RWPE1 (cell line): ENCODE measurements at places on chromosomes 3 and 15.

DNA sequence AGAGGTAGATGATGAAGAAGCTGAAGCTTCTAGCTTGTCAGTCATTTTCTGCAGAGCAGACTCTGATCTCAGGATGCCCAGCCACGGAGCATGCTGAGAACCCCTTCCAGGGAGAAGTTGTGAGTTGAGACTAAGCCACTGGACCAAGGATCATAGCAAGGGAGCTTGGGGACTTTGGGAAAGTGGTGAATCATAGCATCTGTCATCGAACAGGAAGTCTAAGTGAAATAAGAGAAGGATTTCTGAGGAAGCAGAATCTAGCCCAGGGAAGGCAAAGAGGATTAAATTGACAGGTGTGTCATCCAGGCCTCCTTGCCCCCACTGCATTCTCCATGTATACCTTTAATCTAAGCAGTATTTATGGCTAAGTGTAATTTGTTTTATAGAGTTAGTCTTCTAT lies 71.8 kb upstream of the TMEM108 start:
- DNase-seq, result no peak

DNA sequence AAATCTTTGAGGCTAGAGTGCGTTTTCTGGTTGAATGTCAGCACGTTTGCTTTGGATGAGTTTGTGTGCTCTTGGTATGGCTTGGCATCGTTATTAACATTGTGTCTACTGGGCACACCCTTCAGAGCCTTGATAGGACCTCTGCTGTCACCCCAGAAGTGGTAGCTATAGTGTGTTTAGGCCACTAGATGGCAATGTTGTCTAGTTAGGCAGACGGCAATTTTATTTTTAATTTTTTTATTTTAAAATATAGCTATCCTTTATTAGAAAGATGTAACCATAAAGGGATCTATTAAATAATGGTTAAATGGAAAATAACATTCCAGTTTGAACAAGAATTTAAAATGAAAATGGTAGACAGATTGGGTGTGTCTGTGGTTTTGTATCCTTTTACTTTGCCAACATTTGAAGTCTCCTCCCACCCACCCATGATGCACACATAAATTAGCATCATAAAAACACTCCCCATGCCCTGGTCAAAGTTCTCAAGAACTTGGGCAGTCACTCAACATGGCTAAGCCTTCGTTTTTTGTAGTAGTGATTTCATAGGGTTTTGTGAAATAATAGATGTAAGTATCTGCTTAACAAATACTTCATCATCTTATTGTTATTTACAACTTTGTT lies 200.7 kb downstream of the KCNH8 start:
- peak; percentile 3 for DNase-seq

DNA sequence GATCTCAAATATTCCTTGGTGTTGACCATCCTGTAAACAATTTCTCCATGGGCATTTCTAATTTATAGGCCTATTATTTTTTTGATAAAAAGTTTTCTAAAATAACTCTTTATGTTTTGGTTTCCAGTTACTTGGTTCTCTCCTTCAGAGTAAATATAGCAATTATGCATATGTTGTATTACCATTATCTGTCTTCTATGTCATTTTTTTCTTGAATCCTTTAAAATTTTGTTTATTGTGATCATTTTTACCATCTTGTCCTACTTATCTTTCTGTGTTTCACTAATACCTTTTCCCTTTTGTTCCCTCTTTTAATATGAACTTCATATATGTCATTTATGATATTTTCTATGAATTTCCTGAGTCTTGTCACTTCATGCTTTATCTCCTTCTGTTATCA lies 341.1 kb downstream of the PDCD6IP start:
- no peak for DNase-seq

DNA sequence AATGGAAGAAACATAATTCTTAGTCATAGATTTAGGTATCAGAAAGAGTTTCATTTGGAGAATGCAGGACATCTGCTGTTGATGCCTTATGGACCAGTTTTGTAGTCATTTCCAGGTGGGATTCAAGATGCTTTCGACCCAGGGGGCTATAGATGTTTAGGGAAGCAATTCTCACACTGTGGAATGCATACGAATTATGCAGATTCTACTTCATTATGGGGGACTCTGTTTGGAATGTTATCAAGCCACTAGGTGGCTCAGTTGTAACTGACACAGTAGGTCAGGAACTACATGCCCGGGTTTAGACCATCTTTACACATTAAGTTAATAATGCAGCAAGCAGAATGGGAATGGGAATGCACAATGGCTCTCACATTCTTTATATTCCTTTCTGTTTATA lies 1359.8 kb downstream of the ZPLD1 start:
- DNase-seq, result no peak

DNA sequence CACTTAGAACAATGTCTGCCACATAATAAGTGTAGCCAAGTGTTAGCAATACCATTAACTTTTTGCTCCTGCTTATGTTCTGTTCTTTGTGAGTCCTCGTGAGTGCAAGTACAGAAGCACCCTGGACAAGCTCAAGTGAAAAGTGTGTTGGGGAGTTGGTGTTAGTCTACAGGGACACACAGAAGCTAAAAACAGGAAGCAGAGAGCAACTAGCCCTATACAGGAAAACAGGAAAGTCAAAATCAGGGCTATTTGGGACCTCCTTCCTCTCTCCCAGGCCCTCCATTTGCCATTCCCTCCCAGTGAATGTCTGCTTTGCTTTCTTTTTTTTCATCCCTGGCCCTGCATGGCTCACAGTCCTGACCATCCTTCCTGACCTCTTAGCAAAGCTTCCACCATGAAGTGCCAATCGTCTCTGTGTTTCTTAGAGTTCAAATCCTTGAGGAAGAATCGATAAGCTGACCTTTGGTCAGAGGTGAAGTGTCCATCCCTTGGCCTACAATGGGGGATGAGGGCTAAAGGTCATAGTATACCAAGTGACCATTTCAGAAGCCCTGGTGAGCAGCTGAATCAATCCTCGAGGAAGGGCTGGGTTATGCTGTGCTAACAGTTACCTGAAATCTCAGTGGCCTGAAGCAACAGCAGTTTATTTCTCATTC lies 328.2 kb downstream of the SHQ1 start:
- DNase-seq, result no peak

GRCh38 chr3:156732715-156733421 lies 58.5 kb downstream of the TIPARP start:
- DNase-seq, result no peak

DNA sequence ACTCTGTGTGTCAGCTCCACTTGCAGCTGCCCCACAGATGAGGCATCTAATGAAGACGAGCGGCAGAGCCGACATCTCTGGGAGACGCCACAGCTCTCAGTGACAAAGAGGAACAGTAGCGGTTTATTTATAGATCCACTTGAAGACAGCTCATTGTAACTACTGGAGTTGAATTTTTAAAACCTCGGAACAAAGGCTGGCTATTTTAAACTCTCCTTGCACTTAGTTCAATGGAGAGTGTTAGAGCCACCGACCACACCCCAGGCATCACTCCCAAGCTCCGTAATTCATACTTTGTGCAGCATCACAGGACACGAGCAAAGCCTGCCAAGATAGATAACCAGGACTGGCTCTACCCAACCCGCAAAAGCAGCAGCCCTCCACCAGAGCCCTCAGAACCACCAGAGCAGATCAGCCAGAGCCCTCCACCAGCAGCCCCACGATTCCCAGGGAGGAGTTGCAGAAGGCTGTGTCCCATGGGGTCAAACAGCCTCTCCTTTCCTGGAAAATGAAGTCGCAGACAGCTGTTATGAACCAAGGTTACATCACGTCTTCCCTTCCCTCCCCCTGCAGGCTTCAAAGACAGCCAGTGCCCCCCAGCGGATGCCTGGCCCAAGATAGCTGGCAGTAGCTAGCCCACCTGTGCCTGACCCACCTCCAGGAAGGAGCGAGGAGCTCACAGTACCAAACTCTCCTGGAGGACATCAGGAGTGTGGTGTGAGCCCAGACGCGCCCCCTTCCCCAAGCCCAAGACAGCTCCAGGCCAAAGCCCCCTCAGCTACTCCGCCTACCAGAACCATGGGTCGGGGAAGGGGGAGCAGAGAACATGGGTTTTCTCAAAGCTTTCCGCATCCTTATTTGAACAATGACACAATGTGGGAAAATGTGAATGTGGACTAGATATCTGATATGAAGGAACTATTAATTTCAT lies 45.7 kb downstream of the POC1A start:
- DNase-seq, result no peak

DNA sequence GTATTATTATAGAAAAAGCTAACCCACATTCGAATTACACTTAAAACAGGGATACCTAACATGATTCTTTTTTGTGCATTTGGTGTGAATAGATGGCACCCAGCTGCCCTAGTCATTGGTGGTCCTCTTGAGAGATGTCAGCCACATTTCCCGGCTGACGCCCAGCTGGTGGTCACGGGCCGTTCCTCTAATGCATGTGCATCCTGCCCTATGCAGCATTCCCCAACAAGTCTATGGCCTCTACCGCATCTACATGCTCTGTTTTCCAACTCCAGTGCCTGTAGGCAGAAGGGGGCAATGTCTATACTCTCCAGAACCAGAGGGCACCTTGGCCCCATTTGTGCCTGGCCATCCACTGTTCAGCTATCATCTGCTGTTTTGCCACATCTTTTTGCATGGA lies 78.6 kb upstream of the PRICKLE2 start:
- DNase-seq, result no peak

GRCh38 chr15:62521396-62521795 lies 356.3 kb upstream of the C2CD4B start:
- DNase-seq, result no peak

- DNase-seq, result no peak
Measured at GRCh38 chr15:82602195-82602594, 45.0 kb downstream of the CPEB1 start.

DNA sequence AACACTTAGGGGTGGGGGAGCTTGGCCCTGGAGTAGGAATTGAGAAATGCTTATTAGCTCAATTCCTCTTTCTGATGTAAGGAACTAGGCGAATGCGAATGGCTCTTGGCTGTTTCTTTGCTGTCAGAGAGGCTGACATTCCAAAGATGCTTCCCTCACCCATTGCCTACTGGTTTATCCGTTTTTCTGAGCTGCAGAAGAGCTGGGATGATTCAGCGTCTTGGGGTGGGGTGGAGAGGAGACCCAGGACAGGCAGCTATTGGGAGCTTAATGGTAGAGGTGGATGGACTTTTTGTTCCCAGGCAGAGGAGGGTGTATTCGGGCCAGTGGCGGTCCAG lies 9.8 kb downstream of the PLEKHO2 start:
- no peak for DNase-seq

DNA sequence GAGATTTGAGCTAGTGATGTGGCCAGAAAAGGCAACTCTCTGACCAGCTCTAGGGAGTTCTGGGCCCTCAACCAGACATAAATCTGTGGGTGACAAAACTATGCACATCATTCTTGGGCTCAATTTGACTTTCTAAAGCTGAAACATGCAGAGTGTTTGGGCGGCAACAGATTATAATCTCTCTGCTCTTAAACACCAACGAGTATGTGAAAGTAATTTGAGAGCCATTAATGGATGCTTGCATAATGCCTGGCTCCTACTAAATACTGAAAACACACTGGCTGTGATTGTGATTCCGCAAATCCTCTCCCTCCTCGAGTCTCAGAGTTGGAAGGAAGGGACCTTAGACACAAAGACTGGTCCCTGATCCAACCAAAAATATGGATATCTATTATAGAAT lies 186.7 kb downstream of the UACA start:
- no peak for DNase-seq

GRCh38 chr15:90859234-90860131 lies 8.9 kb upstream of the FURIN start:
- DNase-seq, result no peak

DNA sequence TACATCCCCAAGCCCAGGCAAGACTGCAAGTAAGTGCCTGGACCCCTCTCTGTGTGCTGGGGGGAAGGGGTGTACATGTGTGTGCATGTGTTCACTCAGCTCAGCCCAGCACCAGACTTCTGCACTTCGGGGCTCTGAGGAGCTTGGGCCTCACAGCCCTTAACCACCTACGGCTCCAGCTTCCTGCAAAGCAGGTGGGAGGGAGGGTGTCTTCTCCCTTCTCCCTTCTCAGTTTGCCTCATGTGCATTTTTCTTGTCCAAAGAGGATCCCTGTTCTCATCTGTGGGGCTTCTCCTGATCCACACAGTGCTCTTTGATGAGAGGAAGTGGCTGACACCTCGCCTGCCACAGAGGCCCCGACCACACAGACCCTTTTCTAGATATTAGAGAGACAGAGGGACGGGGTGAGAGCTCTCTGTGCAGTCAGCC lies 69.3 kb downstream of the MESD start:
- no peak for DNase-seq

- DNase-seq, result no peak
Measured at GRCh38 chr15:70206668-70207067, 109.0 kb upstream of the TLE3 start.

DNA sequence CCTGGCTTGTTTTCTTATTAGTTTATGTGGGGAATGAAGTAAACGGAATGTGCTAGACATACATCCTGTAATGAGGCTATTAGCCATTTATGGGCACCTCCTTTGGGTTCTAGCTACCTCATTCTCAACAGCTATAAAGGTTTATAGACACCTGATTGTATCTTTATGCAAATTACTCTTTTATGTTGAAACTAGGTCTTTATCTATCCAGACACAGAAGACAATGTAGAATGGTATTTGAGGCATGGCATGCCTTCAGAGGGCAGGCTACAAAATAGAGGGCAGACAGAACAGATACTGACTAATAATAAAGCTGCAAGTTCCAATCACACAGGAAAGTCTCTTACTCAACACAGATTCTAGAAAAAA lies 27.1 kb downstream of the TBC1D2B start:
- no peak for DNase-seq

DNA sequence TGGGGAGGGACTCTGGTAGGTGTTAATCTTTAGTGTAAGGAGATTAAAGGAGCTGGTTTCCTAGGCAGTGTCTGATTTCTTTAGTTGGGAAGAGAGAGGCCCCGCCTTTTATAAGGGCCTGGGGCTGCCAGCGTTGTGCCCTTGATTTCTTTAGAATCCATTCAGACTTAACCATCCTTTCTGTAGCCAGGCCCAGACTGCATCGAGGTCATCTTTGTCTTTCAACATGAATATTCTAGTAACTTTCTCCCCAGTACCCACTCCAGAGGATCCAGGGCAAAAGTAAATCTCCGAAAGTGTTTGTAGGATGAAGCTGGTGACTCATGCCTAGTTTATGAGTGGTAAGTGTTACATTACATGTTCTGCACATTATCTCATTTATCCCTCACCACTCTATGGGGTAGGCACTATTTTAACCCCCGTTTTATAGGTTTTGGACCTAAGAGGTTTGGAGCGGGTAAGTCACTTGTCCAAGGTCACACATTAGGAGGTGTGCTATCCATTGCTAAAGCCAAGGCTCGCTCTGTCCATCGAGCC lies 11.8 kb upstream of the USP3 start:
- no peak for DNase-seq

- no peak for DNase-seq
Measured at GRCh38 chr3:98564282-98565005, 29.0 kb downstream of the CPOX start.

- no peak for DNase-seq
Measured at GRCh38 chr3:147655236-147655635, 246.1 kb downstream of the ZIC1 start.

DNA sequence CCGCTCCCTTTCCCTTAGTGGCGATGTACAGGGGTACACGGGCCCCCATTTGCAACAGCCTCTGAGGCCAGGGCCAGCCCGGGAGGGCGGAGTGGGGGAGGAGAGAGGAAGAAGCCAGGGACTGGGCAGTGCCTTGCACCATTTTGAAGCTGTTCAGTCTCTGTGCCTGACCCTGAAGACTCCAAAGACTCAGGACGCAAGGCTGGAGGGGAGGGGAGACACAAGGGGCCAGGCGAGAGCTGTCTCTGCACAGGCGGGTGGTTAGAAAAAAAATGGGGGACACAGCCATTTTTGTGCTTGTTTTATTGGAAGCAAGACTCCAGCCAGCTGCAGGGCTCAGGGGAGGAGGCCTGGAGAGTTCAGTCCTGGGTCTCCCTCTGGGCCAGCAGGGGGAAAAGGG lies 1.6 kb downstream of the RPP25 start:
- no peak for DNase-seq
